ENCODE measurements at places on chromosomes 7 and 10.

- DNase-seq = no peak
These were observed 447.1 kb upstream of the MKI67 start for GRCh38 chr10:128573281-128573845.

DNA sequence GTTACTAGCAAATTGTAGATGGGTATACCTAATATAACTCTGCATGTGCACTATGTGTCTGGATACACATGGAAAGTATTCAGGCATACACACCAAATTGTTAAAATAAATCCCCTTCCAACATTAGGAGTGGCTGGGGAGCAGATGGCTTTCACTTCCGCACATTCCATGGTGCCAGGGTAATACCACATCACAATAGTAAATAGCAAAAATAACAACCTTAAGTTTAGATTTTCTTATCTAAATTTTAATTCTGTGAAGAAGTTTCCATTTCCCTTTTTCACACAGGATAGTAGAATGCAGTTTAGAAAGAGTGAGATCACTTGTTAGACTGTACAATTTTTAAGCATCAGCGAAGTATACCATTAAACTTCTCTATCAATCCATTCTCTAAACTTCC is 5.8 kb upstream of the ALOX5 start:
- no peak for DNase-seq

GRCh38 chr7:32879460-32879859 is 12.1 kb downstream of the KBTBD2 start:
- DNase-seq = no peak

GRCh38 chr10:99709480-99710229 is 22.3 kb downstream of the COX15 start:
- peak; percentile 14 for DNase-seq

- peak; percentile 79 for DNase-seq
These were observed at the start of gene CNTNAP2 for GRCh38 chr7:146116521-146117222. Gene CNTNAP2 (plus strand): TSS chr7:146116801. CDS start chr7:146116877, 76 bp downstream.

Measured in ELF-1 (cell line).